NCI-H1694 treated with DMSO at 0.1 percent for 48 hours (cell line): ENCODE measurements at places on chromosomes 7 and 10.

- DNase-seq: no peak
These were observed 53.1 kb downstream of the VPS41 start for GRCh38 chr7:38855867-38856266.

DNA sequence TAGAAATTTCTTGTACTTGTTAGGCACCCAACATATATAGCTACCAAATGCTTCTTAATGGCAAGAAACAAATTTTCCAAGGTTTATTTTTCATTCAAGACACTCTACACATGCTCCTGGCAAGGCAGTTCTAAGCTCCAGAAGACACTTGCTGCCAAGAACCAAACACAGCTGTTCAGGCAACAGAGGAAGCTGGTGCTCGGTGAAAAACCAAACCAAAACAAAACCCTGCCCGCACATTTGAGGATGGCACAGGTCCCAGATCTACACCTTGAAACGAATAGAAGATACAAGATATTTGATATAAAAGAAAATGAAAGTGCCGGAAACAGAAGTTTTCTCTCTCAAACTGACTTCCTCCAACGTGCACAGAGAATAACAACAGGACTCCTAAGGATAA is 4.9 kb upstream of the DNTT start:
- DNase-seq: no peak

GRCh38 chr10:119084896-119085295 is 4.3 kb upstream of the EIF3A start:
- no peak for DNase-seq

DNA sequence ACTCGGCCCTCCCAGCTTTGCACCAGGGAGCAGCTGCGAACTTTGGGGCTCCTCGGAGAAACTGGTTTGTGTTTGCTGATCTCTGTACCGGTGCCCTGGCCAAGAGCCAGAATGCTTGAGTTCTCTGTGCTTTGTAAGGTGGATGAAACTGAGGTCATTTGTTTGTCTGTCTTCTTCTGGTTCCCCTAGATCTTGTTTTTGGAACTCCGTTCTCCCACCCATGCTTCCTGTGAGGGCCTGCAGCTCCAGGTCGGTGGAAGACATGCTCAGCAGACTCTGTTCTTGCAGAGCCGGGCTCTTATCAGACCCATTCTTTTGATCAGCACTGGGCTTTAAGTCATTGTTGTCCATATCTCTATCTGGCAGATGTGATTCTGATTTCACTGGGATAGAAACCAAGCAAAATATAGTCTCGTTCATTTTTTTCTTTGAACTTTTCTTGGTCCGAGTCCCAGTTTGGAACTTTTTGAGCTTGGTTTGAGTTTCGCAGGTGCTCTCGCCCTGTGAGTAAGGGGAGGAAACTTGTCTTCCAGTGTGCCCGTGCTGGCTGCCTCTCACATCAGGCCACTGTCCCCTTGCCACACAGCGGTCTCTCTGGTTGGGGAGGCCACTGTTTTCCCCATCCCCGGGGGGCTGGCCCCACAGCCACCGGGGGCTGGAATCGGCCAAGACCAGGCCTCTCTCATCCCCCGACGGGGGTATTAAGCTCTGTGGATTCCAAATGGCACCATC is 31.2 kb downstream of the JCAD start:
- DNase-seq: no peak

DNA sequence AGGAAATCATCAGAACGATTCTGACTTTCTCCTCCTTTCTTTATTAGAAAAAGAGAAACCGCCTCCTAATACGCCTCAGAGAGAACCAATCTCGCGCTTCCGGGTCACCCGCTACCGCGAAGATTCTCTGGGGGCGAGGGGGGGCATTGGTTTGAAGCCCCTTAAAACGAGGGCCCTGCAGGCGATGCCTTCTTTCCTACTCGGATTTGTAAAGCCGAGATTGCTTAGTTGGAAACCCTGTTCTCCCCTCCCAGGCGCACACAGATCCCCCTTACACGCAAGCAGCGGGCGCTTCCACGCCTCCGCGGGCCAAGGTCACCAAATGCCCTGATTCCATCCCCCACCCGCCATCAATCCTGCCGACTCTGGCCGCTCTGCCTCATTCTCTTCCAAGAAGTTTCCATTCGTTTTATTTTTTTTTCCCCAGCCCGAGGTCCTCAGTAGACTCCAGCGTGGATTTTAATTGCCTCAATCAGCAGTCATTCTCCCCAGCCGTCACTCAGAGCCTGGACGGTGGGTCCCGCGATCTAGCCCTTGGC is 1.1 kb upstream of the GAD2 start:
- no peak for DNase-seq

- no peak for DNase-seq
These were observed 370.3 kb upstream of the NFE2L3 start for GRCh38 chr7:25781704-25782103.

DNA sequence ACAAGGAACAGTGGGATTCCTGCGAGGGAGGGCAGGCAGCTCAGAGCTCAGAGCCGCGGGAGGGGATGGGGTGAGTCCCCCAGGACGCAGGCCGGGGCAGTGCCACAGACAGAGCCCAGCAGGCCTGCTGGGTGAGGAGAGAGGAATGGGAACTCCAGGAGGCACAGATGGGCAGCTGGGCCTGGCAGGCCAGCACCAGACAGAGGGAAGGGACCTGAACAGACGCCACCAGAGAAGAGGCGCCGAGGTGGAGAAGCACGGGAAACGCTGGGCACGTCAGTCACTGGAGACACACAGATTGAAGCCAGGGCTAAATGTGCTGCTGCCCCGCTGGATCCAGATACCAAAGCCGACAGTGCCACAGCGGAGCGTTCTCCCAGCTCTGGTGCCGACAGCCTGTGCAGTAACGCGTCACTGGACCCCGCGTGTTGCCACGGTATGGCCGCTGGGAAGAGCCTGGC is 225.8 kb downstream of the MAD1L1 start:
- no peak for DNase-seq

DNA sequence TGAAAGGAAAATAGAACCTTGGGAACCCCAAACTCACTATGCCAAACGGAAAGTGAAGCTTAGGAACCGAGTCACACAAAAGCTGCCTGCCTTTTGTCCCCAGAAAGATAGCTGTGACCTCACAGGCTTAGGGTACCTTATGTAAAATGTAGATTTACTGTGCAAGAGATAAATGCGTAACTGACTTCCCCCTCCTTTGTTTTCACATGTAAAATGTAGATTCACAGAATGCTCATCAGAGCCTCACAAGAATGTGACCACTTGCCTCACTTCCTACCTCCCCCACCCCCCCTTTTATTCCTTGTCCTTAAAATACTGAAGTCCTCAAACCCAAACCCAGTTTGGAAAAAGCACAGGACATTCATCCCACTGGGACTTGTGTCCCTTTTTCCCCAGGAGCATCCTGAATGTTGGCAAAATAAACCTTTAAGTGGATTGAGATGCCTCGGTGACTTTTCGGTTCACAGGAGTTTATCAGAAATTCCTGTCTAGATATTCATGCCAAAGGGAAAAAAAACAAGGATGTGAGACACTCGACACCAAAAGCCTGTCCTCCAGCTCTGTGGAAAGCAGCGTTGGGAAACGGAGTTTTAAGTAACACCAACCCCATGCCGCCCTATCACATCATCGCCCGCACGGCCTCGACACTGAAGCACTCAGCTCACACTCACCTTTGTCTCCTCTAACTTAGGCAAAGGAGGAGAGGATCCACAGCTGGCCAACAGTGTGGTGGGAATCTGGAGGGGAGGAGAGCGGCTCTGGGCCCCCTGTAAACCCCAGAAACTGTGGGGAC is 45.9 kb downstream of the SVIL start:
- no peak for DNase-seq

GRCh38 chr7:2145835-2146580 is 86.7 kb downstream of the MAD1L1 start:
- no peak for DNase-seq

GRCh38 chr7:111730476-111731300 is 168.4 kb upstream of the IMMP2L start:
- DNase-seq: peak; percentile 39

DNA sequence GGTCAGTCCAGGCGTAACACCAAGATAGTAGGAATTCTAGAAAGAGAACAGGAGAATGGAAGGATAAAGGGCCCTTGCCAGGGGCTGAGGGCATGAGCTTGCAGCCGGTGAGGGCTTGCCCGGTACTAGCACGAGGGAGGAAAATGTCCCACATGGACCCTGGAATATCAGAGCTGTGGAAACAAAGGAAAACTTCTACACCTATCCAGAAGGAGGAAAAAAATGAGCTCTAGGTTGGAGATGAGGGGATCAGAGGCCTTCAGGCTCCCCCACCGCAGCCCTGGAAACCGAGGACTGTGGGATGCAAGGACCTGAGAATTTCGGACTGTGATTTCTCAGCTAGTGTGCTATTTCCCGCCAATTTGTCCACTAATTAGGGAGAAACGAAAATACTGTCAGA is 22.1 kb downstream of the RAMP3 start:
- no peak for DNase-seq

DNA sequence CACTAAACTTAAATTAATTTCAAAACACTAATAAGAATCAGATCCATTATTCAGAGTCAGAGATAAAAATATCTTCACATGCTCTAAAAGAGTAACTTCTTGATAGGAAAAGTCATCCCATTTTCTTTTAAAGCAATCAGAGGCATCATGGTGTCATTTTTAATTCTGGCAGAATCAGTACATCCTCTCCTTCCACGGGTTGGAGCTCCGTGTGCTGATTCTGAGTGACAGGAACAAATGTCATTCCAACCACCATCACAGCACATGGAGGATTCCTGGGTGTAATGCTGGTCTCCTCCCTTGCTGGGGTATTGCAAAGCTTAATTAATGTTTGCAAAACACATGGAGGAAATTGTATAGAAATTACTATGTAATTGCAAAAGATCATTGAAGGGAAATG is 114.5 kb upstream of the IMMP2L start:
- DNase-seq: no peak

DNA sequence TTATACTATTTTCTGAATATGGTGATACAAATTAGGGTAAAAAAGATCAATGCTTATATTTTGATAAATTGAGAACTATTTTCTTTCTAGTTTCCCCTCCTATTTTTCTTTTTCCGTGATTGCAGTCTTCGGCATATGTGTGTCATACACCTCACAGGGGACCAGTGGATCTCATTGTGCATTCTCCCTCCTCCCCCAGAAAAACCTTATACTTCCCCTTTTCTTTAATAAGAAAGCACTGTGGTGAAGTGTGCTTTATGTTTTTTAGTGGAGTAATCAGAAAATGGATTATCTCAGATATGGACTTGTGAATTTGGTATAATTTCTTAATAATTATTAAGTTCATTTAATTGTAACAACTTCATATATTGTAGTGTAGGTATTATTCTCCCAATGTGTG is 72.8 kb downstream of the BICC1 start:
- DNase-seq: no peak
